HCT116 (cell line): ENCODE measurements at places on chromosomes 6 and 20.

GRCh38 chr6:159312206-159312605 is 143.0 kb downstream of the FNDC1 start:
- H3K36me3 ChIP-seq: no peaks in the 10 kb centered on the region
- H3K27ac ChIP-seq: no peak overlapping the region
- H3K4me1 ChIP-seq: no peaks in the 10 kb centered on the region
- H3K27me3 ChIP-seq: peaks cover 7% of the 10 kb centered on the region

GRCh38 chr6:14804001-14804784 is 441.7 kb upstream of the JARID2 start:
- H3K27ac ChIP-seq: no peak overlapping the region
- no peak overlapping the region for H3K4me3 ChIP-seq
- H3K27me3 ChIP-seq: no peaks in the 10 kb centered on the region
- H3K36me3 ChIP-seq: no peaks in the 10 kb centered on the region
- no peak for DNase-seq

- H3K4me3 ChIP-seq: no peak overlapping the region
- no peaks in the 10 kb centered on the region for H3K4me1 ChIP-seq
- no peak for DNase-seq
- H3K36me3 ChIP-seq: no peaks in the 10 kb centered on the region
- H3K27ac ChIP-seq: no peak overlapping the region
Observed at GRCh38 chr6:125251516-125252220, 50.1 kb downstream of the HDDC2 start.

GRCh38 chr20:10721137-10721896 is 47.5 kb upstream of the JAG1 start:
- DNase-seq: no peak
- no peak overlapping the region for H3K27ac ChIP-seq
- no peak overlapping the region for H3K4me3 ChIP-seq
- H3K27me3 ChIP-seq: no peaks in the 10 kb centered on the region

DNA sequence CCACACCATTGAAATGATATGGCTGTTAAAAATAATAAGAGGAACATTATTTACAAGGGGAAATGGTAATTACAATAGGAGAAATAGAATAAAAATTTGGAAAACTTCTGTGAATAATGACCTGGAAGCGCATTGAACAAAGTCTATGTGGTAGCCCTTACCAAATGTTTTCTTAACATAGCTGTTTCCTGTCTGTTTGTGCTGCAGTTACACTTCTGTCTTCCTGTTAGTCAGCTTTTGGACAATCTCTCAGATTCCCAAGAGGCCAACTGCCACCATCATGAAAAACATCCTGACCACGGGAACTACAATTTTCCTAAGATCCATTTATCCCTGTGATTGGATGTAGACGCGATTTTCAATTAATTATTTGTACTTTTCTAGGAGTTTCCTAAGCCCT is 754.4 kb upstream of the MARCKS start:
- no peak overlapping the region for H3K27ac ChIP-seq
- H3K4me3 ChIP-seq: no peak overlapping the region
- DNase-seq: no peak

GRCh38 chr6:63321821-63322220 is 2.0 kb upstream of the LGSN start:
- no peaks in the 10 kb centered on the region for H3K36me3 ChIP-seq
- H3K4me3 ChIP-seq: no peak overlapping the region
- H3K27me3 ChIP-seq: no peaks in the 10 kb centered on the region
- no peak for DNase-seq
- no peaks in the 10 kb centered on the region for H3K4me1 ChIP-seq

DNA sequence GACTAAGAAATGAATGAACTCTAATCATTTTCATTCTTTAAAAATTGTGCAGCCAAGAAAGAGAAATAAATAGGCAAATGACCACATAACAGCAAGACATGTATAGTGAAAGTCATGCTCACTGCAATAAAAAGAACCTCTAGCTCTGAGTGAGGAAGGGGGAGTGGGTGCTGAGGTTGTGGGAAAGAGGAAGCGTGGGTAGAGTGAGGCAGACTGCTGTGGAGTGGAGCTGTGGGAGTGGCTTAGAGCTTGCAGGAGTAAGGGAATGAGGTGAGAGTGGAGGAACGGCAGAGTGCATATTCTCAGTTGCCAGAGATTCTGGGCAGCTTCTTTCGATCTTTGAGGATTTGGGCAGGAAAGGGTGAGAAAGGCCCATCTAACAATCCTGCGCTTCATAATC is 10.4 kb downstream of the DEFB129 start:
- H3K4me3 ChIP-seq: no peak overlapping the region
- H3K4me1 ChIP-seq: no peaks in the 10 kb centered on the region
- no peaks in the 10 kb centered on the region for H3K36me3 ChIP-seq
- no peak overlapping the region for H3K27ac ChIP-seq
- no peak for DNase-seq

GRCh38 chr20:18259730-18260129 is 28.6 kb upstream of the ZNF133 start:
- H3K4me3 ChIP-seq: no peak overlapping the region
- no peaks in the 10 kb centered on the region for H3K36me3 ChIP-seq
- no peaks in the 10 kb centered on the region for H3K27me3 ChIP-seq

DNA sequence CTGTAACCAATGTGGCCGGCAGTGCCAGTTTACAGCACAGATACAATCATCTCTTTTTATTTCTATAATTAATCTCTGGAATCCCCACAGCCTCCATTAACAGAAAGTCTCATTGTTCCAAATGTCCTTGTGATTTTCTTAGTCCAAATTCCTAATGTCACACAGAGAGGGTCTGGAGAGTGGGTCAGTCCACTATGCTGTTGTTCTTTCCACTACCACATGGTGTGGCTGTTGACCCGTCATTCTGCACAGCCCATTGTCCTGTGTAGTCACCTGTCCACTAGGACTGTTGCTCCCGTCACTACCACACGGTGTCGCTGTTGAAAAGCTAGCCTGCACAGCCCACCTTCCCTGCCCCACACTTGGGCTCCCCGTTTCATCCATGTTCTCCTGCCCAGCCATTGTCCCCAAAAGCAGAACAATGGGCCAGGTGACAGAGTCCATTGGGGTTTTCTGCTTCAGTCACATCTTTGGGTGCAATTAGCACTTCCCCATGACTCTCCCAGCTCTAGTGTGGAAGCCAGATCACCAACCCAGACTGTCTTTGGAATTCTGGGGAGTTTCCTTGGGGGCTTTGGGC is 8.6 kb upstream of the LBP start:
- no peak overlapping the region for H3K4me3 ChIP-seq
- H3K36me3 ChIP-seq: no peaks in the 10 kb centered on the region
- no peak overlapping the region for H3K27ac ChIP-seq
- no peaks in the 10 kb centered on the region; the same call in 1 of the 2 replicates for H3K27me3 ChIP-seq

- no peak for DNase-seq
- H3K27me3 ChIP-seq: no peaks in the 10 kb centered on the region
- H3K4me1 ChIP-seq: no peaks in the 10 kb centered on the region
- H3K4me3 ChIP-seq: no peak overlapping the region
- H3K36me3 ChIP-seq: no peaks in the 10 kb centered on the region
- no peak overlapping the region for H3K27ac ChIP-seq
Observed at GRCh38 chr6:67210450-67210849, 1424.6 kb upstream of the ADGRB3 start.

- no peak for DNase-seq
- no peaks in the 10 kb centered on the region for H3K27me3 ChIP-seq
- H3K4me3 ChIP-seq: no peak overlapping the region
- no peak overlapping the region for H3K27ac ChIP-seq
- no peaks in the 10 kb centered on the region for H3K36me3 ChIP-seq
Observed at GRCh38 chr6:168721571-168721970, 280.6 kb downstream of the SMOC2 start.

- no peaks in the 10 kb centered on the region for H3K36me3 ChIP-seq
- H3K4me1 ChIP-seq: no peaks in the 10 kb centered on the region
- peaks cover 29% of the 10 kb centered on the region for H3K27me3 ChIP-seq
- no peak for DNase-seq
- H3K4me3 ChIP-seq: no peak overlapping the region
Observed at GRCh38 chr6:70186461-70186860, 116.4 kb downstream of the COL9A1 start.

DNA sequence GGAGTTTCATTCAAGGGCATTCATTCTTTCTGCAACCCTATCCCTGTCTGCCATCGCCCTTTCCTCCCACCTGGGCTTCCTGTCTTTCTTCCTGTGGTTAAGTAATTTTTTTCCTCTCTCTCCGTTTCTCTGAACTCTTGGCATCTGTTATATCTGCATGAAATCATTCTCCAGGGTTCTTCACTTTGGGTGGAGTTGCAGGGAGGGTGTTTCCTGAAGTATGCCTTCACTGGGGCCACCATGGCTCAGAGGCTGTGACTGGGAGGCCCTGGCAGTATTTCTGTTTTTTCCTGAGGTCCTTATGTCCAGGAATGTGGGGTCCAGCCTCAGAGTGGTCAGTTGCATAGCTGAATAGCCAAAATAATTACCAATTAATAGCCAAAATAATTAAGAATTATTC is 137.2 kb downstream of the SLC35F1 start:
- H3K4me3 ChIP-seq: no peak overlapping the region
- no peaks in the 10 kb centered on the region for H3K4me1 ChIP-seq
- no peak for DNase-seq

DNA sequence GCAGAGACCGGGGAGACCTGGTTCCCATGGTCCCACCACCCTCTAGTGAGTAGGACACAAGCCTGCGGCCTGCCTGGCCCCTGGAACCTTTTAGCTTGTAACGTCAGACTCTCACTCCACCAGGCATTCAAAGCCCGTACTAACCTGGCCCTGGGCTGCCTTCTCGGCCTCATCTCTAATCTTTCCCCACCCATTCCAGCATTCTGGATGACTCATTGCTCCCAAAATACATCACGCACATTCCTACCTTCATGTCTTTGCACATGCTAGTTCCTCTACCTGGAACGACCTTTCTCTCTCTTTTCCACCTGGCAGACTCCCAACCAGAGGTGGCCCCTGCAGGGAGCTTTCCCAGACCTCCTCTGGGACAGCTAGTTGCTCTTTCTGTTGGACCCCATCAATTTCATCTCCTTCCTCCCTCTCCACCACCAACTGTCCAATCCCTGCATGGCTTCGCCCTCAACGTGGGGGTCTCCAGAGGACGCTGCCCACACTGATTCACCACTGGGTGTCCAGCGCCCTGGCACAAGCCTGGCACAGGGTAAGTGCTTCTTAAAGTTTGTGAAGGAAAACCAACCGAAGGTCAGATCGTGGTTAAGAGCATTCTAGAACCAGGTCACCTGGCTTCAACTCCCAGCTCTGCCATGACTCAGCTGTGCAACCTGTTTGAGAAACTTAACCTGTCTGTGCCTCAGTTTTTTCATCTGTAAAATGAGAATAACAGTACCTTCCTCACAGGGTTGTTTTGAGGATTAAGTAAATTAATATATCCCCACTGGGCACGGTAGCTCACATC is 35.2 kb downstream of the JPH2 start:
- H3K27ac ChIP-seq: peak overlapping the region; percentile 68
- peaks cover 21% of the 10 kb centered on the region for H3K4me1 ChIP-seq
- H3K36me3 ChIP-seq: no peaks in the 10 kb centered on the region
- peak; percentile 51 for DNase-seq
- no peaks in the 10 kb centered on the region for H3K27me3 ChIP-seq

DNA sequence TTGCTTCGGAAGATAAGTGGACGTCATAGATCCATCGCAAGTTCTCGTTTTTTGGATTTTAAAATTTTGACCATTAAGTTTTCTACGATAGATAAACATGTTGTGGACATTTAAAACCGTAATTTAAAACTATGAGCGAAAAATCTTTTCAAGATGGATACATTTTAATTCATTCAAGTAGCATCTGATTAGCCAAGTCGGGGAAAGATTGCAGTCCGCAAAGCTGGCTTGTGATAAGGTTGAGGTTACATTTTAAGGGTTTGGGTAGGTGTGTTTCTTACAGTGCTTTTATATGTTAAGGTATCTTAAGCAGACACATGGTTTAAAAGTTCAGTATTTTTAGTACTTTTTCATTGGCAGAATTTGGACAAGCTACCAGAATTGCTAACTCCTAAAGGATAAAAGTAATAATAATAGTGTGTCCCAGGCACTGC is 1.2 kb downstream of the WTAP start:
- H3K27ac ChIP-seq: peak overlapping the region; percentile 98; the same call in 1 of the 2 replicates
- no peak for DNase-seq
- H3K4me3 ChIP-seq: peak overlapping the region; percentile 81
- H3K27me3 ChIP-seq: no peaks in the 10 kb centered on the region

DNA sequence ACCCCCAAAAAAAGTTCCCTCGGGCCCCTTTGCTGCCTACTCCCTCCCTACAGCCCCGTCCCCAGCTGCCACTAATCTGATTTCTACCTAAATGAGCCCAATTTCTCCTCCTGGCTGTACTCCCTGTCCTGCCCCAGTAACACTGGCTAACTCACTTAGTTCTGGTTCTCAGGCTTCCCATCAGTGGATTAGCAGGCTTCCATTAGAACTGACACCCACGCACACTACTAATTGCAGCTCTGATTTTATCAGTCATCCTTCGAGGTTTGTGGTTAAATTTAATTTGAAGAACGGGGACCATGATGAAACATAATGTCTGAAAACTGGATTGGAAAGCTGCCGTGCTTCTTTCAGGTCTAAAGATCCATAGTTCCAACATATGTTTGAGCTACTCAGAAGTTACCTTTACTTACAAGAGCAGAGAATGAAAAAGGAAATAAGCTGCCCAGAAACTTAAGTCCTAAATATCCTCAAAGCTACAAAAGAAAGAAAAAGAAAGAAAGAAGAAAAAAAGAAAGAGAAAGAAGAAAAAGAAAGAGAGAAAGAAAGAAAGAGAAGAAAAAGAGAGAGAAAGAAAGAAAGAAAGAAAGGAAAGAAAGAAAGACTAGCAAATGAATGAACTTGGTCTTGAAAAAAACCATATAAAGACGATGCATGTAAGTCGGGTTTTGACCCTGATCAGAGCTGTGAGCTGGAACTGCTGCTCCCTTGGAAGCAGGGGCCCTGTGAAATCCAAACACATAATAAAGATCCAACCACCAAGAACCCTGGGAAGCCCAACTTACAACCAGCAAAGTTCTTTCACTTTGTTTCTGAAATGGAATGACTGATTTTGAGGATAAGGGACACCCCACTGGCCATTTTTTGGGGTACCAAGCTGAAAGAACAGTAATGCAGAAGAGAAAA is 51.7 kb downstream of the CNKSR3 start:
- no peak overlapping the region for H3K27ac ChIP-seq
- no peaks in the 10 kb centered on the region for H3K36me3 ChIP-seq
- H3K4me3 ChIP-seq: no peak overlapping the region
- H3K27me3 ChIP-seq: no peaks in the 10 kb centered on the region

DNA sequence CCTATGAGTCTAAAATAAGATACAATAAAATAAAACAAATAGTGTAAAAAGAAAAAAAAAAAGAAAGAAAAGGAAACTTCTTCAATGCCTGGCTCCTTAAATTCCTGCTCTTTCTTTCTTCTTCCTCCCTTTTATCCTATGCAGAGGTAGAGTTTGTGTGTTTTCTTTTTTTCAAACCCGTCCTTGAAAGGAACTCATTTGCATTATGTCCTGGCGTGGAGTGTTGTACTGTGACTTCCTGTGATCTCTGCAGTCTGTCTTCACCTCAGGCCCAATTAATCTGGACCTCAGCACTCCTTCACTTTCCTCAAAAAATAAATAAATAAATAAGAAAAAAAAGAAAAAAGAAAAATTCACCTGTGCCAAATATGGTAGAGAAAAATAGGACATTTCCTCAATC is 541.9 kb upstream of the SPTLC3 start:
- no peaks in the 10 kb centered on the region for H3K4me1 ChIP-seq
- H3K27ac ChIP-seq: no peak overlapping the region
- H3K27me3 ChIP-seq: no peaks in the 10 kb centered on the region
- DNase-seq: no peak
- H3K36me3 ChIP-seq: no peaks in the 10 kb centered on the region

GRCh38 chr6:14037402-14038277 is 79.9 kb upstream of the CD83 start:
- no peak overlapping the region for H3K4me3 ChIP-seq
- H3K4me1 ChIP-seq: peaks cover 6% of the 10 kb centered on the region
- DNase-seq: no peak
- no peaks in the 10 kb centered on the region for H3K27me3 ChIP-seq
- H3K27ac ChIP-seq: no peak overlapping the region
- no peaks in the 10 kb centered on the region for H3K36me3 ChIP-seq
